Uterine smooth muscle cell (primary cell): ENCODE measurements at places on chromosomes 4 and X. TPM values are rescaled to one million over a fixed set of nuclear protein-coding genes. Genes with fewer than 3 reads are reported as not detected.

HSPA4L gene
- total RNA-seq = 5.4 and 8.4 TPM in 2 replicates

PABPC5 gene
- 1.8 and 2.5 TPM in 2 replicates for total RNA-seq

F11 gene
- total RNA-seq = not detected in 2 replicates

BTK gene
- under 0.01 TPM in 1 of 2 replicates, not detected in the other for total RNA-seq

AADAT gene
- 4.5 and 4.6 TPM in 2 replicates for total RNA-seq

TCEAL7 gene
- total RNA-seq = 44.3 and 50.5 TPM in 2 replicates

ARAP2 gene
- total RNA-seq = 9.1 and 9.9 TPM in 2 replicates

TEC gene
- 1.3 and 1.4 TPM in 2 replicates for total RNA-seq

PSAPL1 gene
- not detected in 2 replicates for total RNA-seq

DCAF8L2 gene
- total RNA-seq = not detected in 2 replicates

FUNDC1 gene
- total RNA-seq = 12.6 and 18.2 TPM in 2 replicates

GASK1B gene
- total RNA-seq = 13.9 and 30.6 TPM in 2 replicates

MFAP3L gene
- 0.55 and 2.6 TPM in 2 replicates for total RNA-seq

USP51 gene
- 1.5 and 2.5 TPM in 2 replicates for total RNA-seq

CYLC1 gene
- total RNA-seq = not detected in 2 replicates
